CD4-positive, alpha-beta T cell treated with Interleukin-17A for 4 hours (primary cell): ENCODE measurements at places on chromosomes 11 and 22.

DNA sequence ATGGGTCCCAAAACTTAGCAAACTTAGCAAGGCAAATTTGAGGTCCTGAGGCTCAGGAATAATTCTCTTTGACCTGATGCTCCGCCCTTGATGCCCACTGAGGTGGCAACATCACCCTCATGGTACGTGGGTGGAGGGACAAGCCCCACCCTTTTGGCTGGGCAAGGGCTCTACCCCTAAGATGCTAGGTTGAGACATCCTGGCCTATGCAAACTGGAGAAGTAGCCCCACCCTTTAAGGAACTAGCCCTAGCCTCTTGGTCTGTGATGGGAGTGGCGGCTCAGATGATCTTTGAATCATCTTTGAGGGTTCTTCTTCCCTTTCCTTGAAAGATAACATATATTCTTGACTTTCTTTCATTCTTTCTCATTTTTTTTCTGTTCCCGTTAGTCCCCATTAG is 32.9 kb downstream of the CABIN1 start:
- no peak for DNase-seq

DNA sequence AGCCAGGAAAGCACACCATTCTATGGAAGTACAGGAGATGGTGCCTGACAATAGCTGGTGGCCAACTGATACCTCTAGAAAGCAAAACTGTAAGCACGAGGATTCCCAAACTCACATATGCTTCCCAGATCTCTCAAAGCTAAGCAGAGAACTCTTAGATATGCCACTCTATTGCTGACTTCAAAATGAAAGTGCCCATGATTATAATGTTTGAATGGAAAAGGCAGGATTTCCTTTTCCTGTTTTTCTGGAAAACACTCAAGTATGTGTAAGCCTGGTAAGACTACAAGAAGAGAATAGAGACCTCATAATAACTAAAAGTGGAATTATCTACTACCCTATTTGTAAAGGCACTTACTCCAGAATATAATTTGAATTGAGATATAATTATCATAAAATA is 2.6 kb upstream of the CARD18 start:
- no peak for DNase-seq

DNA sequence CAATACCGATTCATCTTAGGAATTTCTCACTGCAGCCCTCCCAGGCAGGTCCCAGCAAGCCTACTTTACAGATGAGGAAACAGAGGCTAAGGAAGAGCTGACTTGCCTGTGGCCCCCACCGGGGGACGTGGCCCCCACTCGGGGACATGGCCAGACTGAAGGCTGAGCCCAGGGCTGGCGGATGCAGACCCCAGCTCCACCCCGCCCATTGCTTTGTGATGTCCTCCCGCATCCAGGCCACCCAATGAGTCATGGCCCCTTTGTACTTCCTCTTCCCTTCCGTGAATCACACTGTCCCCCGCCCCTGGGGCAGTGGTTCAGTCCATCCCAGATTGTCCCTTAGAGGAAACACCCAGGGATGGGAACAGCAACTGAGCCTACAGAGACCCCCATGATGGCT is 116.0 kb upstream of the ANO1 start:
- DNase-seq: no peak

DNA sequence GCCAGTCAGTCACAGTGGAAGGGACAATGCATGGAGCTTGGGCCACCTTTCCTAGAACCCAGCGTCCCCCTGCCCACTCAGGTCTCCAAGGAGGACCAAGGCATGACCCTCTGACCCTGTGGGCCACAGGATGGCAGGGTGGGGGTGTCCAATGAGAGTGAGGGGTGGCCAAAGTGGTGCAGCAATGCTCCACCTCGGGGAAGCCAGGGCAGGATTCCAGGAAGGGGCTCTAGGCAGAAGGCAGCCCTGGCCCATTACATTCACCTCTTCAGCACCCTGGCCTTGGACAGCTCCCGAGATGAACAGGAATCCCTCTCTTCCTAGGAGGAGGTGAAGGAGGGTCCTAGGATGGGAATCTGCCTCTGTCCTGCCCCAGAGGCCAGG is 597.5 kb downstream of the BRD1 start:
- DNase-seq: no peak

DNA sequence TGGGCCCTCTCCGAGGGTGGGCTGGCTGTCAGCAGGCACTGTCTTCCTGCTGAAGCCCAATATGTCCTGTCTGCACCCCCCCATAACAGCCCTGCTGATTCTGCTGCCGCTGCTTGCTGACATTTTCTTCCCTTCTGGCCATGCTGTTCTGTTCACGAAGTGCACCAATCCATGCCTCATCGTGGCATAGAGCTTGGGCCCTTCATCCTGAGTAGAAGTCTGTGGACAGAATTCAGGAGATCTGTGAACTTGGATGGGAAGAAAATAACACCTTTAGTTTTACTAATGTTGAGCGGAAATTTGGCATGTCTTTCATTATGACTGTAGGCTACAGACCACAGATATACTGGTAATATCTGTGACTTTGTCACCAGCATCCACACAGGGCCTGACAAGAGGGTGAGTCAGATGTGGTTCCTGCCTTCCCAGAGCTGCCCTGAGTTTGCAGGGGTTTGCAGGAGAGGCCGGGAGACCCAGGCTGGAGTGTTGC is 14.1 kb upstream of the KIAA0930 start:
- DNase-seq: no peak

GRCh38 chr11:12981676-12982522 is 27.2 kb upstream of the RASSF10 start:
- DNase-seq: no peak

- no peak for DNase-seq
These were observed 16.0 kb downstream of the USP47 start for GRCh38 chr11:11857769-11858168.

- no peak for DNase-seq
These were observed 4.6 kb upstream of the RANGAP1 start for GRCh38 chr22:41290262-41291221.
